ENCODE measurements at places on chromosomes 2 and 18. TPM values are rescaled to one million over a fixed set of nuclear protein-coding genes. Genes with fewer than 3 reads are reported as not detected.

Gene GDF7
- total RNA-seq: not detected

Gene NOL4
- total RNA-seq: not detected

Gene HSPD1
- total RNA-seq: 113 TPM

Gene IL1RL2
- total RNA-seq: 3.5 TPM

Gene RAD51AP2
- total RNA-seq: not detected

Gene INHBB
- total RNA-seq: 2.4 TPM

Gene DSC1
- total RNA-seq: not detected

Gene WDR75
- total RNA-seq: 34.7 TPM

Gene ACADL
- total RNA-seq: not detected

Gene CLEC4F
- not detected for total RNA-seq

Gene NCKAP5
- total RNA-seq: not detected

Gene PSD4
- total RNA-seq: 1.4 TPM

Gene WDR12
- total RNA-seq: 17.5 TPM

Gene FEV
- total RNA-seq: not detected

Gene ITPRIPL1
- 0.31 TPM for total RNA-seq

Gene DOK6
- total RNA-seq: 0.98 TPM

Gene MAP3K19
- not detected for total RNA-seq

Gene LYG1
- not detected for total RNA-seq

Gene CTIF
- 27.0 TPM for total RNA-seq

Gene NOSTRIN
- total RNA-seq: 0.24 TPM

Gene GRB14
- total RNA-seq: 0.39 TPM

Gene ANKRD30BL
- not detected for total RNA-seq

Gene ALKAL2
- total RNA-seq: not detected

Gene FSHR
- not detected for total RNA-seq

Gene TWIST2
- total RNA-seq: 94.5 TPM

Gene MEIS1
- 8.1 TPM for total RNA-seq

Gene GCG
- not detected for total RNA-seq

Gene GAL3ST2
- total RNA-seq: not detected

Gene SEH1L
- 23.2 TPM for total RNA-seq

Gene ACMSD
- not detected for total RNA-seq

Gene GALNT13
- 0.25 TPM for total RNA-seq

All from cardiac ventricle fibroblast (primary cell).